PC-3 (cell line): ENCODE measurements at places on chromosomes 1 and 21. TPM values are rescaled to one million over a fixed set of nuclear protein-coding genes. Genes with fewer than 3 reads are reported as not detected.
A peak's percentile ranks its signal among the peaks of the same experiment; 100 is the strongest.

The LAMC1 gene
- total RNA-seq, result 71.5 TPM in 2 replicates

The CENPF gene
- total RNA-seq, result 92.6 and 101 TPM in 2 replicates

DNA sequence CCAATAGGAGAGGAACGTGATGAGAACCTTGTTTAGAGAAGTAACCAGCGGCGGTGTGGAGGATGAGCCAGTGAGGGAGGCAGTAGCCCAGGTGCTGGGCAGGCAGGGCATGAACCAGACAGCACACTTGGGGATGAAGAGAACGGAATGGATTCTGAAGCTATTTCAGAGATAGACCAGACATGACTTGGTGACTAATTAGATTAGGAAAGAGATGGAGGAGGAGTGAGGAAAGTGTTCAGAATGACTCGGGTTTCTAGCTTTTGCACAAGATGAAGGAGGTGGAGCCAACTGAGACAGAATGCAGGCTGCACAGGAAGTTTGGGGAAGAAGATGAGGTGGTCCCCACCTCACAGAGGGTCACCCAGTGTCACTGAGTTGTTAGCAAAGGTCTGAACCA lies 5.1 kb downstream of the PEF1 start:
- no peak for DNase-seq

GRCh38 chr1:115337633-115338456 lies at the start of gene NGF:
TSS of gene NGF (minus strand) at chr1:115338249. CDS start at chr1:115286795, 51,454 bp downstream.
- DNase-seq, result peak; percentile 67

DNA sequence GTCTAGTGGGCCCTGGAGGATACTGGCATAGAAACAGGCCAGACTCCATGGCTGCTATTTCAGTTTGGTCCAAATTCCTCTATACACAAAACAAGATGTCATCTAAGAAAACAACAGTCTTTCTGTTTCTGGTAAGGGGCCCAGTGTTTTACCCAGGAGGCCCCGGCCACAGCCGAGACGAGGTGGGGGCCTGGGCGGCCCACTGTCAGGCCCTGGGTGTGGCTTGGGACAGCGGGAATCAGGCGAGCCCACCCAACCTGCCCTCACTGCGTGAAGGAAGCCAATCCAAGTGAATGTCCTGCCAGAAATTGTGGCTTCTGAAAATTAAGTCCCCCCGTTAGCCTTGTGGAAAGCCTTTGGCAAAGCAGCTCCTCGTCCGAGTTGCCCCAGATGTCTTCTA lies 31.2 kb upstream of the GPR153 start:
- no peak for DNase-seq

- DNase-seq, result no peak
Observed at GRCh38 chr1:50252196-50252595, 143.5 kb downstream of the ELAVL4 start.

DNA sequence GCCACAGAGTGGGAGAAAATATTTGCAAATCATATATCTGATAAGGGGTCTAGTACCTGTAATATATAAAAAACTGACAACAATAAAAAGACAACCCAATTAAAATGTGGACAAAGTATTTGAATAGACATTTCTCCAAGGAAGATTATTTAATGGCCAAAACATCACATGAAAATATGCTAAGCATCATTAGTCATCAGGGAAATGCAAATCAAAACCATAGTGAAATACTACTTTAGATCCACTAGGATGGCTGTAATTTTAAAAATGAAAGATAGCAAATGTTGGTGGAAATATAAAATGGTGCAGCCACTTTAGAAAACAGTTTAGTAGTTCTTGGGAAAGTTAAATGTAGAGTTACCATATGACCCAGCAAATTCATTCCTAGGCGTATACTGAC lies 118.7 kb upstream of the KIF26B start:
- no peak for DNase-seq

- no peak for DNase-seq
Observed at GRCh38 chr1:53339736-53340635, 12.1 kb upstream of the LRP8 start.

- no peak for DNase-seq
Observed at GRCh38 chr1:175802407-175803123, 59.2 kb upstream of the TNR start.

GRCh38 chr1:147768582-147768981 lies 8.2 kb upstream of the GJA5 start:
- DNase-seq, result no peak

The TM2D1 gene
- 24.6 and 48.0 TPM in 2 replicates for total RNA-seq

DNA sequence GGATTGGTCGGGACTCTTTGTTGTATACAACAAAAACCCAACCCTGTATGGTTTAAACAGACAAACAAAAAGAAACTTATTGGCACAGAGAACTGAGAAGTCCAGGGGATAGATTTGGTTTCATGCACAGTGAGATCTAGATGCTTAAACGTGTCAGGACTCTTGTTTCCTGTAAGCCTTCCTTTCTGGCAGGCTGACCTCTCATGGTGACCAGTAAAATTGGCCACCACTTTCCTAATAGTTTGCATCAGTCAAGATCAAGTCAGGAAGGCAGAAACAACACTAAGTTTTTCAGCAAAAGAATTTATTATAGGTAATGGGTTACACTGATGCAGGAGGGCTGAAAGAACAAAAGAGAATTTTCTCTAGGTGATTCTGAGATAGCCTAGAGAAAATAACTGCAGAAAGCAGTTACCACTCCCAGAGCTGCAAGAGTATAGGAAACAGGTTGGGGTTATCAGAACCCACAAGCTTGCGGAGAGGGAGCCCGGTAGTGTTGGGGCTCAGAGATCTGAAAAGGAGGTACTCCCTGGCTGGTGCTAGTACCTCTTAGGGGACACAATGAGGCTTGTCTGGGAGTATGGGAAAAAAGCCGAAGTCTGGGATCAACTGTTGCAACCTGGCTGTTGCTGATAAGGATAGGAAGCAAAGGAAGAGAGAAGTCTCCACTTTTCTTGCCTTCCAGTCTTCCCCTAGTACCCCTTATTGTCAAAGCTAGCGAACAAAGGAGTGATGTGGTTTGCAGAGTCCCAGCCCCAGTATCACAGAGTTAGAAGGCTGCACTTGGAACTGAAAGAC lies 21.4 kb downstream of the CITED4 start:
- no peak for DNase-seq

DNA sequence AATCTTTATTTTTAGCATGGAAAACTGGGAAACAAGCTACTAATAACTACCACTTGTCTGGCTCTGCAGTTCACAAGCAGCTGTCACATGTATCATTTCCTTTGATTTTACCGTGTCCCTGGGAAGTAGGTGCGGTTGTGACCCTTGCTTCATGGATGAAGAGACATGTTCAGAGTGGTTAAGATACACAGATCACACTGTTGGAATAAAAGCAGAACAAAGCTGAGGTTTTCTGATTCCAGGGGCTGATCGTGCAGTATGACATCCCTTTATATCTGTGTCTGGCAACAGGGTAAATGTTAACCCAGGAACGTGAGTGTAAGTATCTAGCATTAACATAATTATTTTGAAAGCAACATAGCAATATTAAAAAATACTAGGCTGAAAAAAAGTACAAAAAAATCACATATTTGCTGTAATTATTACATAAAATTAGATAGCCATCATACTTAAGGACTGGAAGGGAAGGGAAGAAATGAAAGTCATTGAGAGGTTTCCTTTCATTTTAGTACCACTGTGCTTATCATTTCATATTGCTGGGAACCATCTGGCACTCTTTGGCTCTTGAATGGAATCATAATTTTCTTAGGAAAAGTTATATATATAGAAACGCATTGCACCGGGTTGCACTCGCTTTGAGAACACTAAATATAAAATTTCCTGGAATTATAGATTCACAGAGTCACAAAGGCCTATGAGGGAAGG lies 62.8 kb upstream of the PAXBP1 start:
- no peak for DNase-seq

The HMGN1 gene
- 335 and 338 TPM in 2 replicates for total RNA-seq
